Osteoblast (primary cell): ENCODE measurements at places on chromosomes 2 and 18. TPM values are rescaled to one million over a fixed set of nuclear protein-coding genes. Genes with fewer than 3 reads are reported as not detected.

- peaks cover 40% of the 10 kb centered on the region for H3K4me1 ChIP-seq
- peak overlapping the region; percentile 26 for H3K4me3 ChIP-seq
- H3K27ac ChIP-seq = peak overlapping the region; percentile 76
- H3K36me3 ChIP-seq = no peaks in the 10 kb centered on the region
- peak; percentile 69 for DNase-seq
- H3K27me3 ChIP-seq = no peaks in the 10 kb centered on the region
These were observed 136.9 kb downstream of the HDAC4 start for GRCh38 chr2:239263669-239264491.

DNA sequence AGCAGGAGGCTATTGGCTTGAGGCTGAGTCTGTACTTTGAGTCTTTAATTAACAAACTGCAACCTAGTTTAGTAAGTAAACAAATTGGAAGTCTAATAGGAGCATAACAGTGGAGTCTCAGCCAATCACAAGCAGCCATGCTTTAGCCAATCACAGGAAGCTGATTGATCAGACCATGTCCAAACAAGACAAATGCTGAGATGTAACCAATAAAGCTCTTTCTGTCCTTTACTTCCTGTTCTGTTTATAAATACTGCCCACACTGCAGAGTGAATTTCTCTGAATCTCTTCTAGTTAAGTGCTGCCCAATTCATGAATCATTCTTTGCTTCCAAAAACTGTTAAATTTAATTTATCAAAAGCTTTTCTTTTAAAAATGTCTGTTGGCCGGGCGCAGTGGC, 146.6 kb upstream of the DLX2 start:
- DNase-seq = no peak
- no peaks in the 10 kb centered on the region for H3K27me3 ChIP-seq
- no peak overlapping the region for H3K27ac ChIP-seq
- H3K4me3 ChIP-seq = no peak overlapping the region

DNA sequence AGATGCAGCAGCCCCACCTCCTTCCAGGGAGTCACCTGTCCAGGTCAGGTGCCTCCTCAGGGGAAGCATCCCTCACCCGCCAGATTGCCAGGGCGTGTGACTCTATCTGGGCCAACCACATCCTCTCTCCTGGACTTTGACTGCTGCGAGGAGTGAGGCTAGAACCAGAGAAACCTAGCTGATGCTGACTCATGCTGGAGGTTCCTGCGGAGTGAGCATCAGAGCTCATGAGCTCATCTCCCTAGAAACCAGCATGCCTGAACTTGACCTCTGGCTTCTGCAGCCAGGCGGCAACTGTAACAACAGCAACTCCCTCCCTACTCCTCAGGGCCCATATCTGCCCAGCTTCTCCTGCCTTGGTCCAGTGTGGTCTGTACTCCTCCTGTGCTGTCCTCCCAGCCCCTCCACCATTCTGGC, 28.3 kb upstream of the NT5DC4 start:
- H3K4me3 ChIP-seq = peak overlapping the region; percentile 30
- peaks cover 32% of the 10 kb centered on the region for H3K4me1 ChIP-seq
- H3K36me3 ChIP-seq = no peaks in the 10 kb centered on the region
- no peaks in the 10 kb centered on the region for H3K27me3 ChIP-seq

Gene TTN
- total RNA-seq = under 0.01 TPM in 2 replicates

Gene LIPG
- total RNA-seq = 2.2 and 3.5 TPM in 2 replicates
